ENCODE measurements at places on chromosomes 2 and 18.
A peak's percentile ranks its signal among the peaks of the same experiment; 100 is the strongest.

GRCh38 chr2:127695491-127696472, 5.5 kb upstream of the SFT2D3 start:
- peak; percentile 46 for DNase-seq

- no peak for DNase-seq
Observed at GRCh38 chr2:51846796-51847195, 814.9 kb upstream of the NRXN1 start.

DNA sequence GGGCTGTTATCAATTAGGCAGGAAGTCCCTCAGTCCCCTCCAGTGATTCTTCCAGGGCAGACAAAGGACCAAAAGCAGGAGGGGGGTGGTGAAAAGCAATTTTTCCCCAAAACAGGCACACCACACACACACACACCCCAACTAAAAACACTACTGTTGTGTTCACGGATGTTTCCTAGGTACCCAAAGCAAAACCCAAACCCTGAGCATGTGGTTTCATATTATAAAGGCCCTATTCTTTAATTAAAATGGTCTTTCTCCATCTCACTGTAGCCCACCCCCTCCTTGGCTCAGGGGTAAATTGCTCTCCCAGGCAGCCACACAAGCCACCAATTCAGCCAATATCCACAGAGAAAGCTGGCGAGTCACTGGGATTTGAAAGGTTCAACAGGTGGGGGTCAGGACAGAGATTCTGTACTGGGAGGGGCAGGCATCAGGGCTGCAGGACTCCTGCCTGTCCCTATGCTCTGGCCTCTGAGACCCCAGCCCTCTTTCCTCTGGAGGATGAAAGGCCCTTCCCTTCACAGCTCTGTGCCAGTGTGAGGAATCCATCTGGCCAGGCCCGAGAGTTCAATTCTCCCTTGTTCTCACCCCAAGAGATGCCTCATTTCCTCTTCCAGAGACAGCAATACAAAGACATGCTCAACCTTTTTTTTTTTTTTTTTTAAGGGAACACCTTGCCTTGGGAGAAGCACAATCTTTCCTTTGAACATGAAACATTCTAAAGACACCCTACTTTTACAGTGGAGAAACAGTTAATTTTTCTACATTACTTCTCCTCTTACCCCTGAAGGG, 43.6 kb downstream of the SPRED2 start:
- DNase-seq: no peak

GRCh38 chr18:45567123-45567522, 48.2 kb upstream of the SLC14A2 start:
- no peak for DNase-seq

DNA sequence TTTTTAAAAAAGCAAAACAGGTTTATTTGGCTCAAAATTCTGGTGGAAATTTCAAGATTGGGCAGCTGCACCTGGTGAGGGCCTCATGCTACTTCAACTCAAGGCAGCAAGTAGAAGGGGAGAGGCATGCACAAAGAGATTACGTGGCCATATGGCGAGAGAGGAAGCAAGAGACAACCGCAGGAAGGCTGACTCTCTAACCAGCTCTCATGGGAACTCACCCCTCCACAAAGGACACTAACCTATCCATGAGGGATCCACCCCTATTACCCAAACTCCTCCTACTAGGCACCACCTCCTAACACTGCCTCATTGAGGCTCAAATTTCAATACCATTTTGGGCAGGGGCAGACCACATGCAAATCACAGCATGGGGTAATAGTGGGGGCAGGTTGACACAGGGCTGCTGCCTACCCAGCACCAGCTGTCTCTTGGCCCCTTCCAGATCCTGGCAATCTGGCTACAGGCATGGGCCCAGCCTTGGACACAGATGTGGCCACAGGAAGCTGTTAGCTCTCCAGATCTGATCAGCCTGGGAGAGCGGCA, 2.0 kb upstream of the CAPN10 start:
- peak; percentile 29 for DNase-seq

DNA sequence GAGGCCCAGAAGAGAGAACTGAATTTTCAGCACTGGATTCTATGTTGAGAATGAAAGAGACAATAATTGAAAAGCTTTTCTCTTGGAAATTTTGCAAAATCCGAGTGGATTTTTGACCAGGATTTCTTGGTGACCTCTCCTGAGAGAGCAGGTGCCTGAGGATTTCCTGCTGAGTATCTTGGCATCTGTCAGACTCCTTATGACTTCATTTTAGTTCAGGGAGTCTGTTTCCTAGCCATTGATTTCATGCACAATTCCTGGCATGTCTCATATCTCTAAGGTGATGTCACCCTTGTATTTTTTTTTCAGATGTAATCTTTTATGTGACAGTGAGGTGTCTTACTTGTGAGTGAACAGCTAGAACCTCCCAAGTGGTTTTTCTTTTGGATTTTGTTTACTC, 195.9 kb downstream of the NEDD4L start:
- DNase-seq: peak; percentile 68

DNA sequence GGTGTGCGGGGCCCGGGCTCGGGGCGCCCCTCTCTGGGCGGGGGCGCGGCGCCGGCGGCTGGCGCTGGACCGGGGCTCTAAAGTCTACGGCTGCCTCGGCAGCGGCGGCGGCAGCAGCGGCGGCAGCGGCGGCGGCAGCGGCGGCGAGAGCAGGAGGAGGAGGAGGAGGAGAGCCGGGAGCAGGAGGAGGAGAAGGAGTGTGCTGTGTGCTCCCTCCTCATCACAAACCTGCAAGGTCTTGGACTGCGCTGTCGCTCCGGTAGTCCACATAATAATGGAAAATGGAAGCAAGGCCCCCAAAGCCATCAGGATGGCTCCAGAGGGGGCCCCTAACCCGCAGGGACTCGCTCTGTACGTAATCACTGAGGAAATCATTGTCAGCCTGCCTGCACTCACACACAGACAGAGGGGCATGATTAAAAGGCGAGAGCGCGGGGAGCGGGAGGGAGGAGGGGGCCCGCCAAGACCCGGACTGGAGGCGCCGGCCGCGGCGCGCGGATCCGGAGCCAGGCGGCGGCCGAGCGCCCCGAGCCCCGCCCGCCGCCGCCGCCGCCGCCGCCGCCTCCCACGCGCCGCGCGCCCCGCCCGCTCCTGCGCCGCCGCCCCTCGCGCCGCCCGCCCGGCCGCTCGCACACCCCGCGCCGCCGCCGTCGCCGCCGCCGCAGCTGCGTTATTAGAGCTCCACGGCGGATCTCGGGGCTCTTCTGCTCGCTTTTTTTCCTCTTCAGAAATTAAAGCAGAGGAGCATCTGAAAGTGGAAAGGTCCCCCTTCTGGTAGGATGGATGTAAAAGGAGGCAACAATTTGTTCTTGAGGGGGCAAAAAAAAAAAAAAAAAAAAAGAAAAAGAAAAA, at the start of gene ZNF521:
ZNF521 (minus strand) TSS at position 390 of the 852 bp plus-strand sequence. CDS start 1,220 bp downstream, outside the sequence.
- DNase-seq: peak; percentile 80

DNA sequence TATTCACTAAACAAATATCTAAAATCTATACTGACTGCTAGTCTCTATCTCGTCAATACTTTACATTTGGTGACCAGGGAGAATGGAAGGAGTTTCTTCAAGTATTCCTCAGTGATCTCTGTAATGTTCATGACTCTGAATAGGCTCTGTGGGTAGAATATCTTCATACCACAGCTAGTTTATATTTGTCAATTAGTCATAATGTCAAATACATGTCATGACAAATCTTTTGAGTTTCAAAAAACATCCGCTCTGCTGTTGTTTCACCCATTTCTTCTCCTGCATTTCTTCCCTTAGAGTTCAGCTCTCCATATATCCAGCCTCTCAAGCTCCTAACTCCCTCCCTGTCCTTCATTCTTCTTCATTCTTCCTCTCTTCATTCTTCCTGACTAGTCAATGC, 206.5 kb upstream of the FANCL start:
- peak; percentile 0 for DNase-seq

DNA sequence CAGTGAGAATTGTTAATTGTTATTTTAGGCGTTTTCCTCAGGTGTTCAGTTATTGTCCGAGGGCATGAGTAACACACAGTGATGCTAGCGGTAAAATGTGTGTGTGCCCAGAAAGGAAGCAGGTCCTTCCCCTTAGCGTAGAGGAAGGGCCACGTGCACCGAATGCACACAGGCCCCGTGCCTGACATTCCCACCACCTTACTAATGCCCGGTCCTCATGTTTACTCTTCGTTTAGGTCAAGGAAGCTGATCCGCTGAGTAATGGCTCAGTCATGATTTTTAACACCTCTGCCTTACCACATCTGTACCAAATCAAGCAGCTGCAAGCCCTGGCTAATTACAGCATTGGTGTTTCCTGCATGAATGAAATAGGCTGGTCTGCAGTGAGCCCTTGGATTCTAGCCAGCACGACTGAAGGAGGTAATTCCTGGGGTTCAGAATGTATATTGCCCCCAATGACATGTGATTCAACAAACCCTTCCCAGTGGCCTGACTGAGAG, 76.7 kb downstream of the MERTK start:
- peak; percentile 97 for DNase-seq

GRCh38 chr2:172021955-172022354, 22.2 kb downstream of the METAP1D start:
- DNase-seq: peak; percentile 66

DNA sequence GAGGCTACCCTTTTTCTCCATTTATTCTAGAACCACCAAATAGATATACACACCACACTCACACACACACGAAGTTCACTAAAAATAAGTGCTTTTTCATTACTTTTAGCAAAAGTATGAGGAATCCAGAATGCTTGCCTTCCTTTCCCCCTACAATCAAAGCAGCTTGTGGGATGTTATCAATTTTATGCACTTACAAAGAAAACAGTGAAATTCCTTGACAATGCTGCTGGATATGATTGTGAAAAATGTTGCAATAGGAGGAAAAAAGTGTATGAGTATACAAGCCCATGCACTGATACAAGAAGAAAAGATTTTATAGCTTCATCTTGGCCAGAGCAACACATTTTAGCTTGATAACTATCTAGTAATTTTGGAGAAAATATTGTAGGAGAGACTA, 269.2 kb downstream of the XIRP2 start:
- no peak for DNase-seq

- peak; percentile 32 for DNase-seq
Observed at GRCh38 chr18:10265560-10266333, 188.7 kb upstream of the APCDD1 start.

DNA sequence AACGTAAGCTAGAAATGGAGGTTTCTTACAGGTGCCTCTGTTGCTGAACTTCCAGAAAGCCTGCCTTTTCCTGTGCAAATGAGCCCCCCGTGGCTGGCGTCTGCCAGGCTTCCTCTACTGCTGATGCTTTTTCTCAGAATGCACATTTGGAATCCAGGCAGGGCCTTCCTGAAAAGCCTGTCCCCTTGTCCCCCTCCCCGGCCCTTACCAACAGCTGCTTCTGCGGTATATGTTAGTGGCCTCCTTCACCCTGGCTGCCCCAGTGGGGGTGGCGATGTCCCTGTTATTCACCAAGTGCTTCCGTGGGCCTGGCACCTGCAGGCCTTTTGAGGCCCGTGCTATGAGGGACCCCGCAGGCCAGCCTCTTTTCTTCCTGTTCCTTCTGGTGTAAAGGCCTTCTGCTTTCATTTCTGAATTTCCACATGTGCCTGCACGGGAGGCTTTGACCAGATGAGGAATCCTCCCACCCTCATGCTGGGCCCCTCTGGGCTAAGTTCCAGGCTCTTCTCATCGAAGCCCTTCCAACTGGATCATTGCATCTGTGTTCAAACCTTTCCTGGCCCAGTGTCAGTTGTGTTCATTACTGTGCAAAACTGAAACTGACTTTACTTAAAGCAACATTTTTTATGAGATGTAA, 10.4 kb downstream of the CNDP2 start:
- DNase-seq: no peak

DNA sequence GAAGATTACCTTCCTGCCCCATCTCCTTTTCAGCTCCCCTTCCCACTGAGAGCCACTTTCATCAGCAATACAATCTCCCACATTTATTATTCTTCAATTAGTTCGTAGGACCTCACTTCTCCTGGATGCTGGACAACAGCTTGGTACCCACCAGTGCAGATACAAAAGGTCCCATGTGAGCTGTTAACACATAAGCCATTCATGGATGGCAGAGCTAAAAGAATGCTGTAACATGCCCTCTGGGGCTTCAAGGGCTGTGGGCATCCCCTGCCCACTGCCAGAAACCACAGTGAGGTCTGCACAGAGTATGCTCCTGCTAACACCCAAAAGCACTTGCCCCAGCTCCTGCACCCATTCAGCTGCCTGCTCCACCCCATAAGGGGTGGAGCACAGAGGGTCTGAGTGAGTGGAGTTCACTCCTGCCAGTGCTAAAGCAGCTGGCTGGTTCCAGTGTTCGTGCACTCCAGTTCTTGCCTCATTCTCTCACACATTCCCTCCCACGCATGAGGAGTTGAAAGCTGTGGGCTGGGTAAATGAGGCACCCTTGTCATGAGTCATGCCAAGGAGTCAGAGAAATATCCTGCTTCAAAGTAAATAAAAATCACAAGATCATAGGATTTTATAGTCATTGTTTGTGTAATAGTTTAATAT, 305.9 kb upstream of the TMEFF2 start:
- DNase-seq: peak; percentile 82

DNA sequence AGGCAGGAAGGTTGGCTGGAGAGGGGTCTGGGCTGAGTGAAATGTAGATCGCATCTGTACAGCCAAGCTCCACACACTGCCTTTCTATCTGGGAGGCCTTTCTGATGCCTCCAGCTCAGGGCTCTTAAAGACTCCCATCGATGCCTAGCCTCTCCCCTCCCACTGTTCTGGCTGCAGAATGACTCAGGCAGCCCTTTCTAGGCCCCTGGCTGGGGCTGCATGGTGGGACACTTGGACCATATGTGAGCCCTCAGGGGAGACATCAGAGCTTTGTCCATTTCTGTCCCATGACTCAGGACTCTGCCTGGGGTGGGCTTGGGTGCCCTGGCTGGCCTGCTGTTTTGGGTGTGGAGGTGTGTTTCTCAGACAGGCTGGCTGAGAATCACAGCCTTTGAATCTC, 101.3 kb downstream of the CELF4 start:
- peak; percentile 37 for DNase-seq

GRCh38 chr2:177989029-177989885, 83.3 kb downstream of the PDE11A start:
- DNase-seq: peak; percentile 54

DNA sequence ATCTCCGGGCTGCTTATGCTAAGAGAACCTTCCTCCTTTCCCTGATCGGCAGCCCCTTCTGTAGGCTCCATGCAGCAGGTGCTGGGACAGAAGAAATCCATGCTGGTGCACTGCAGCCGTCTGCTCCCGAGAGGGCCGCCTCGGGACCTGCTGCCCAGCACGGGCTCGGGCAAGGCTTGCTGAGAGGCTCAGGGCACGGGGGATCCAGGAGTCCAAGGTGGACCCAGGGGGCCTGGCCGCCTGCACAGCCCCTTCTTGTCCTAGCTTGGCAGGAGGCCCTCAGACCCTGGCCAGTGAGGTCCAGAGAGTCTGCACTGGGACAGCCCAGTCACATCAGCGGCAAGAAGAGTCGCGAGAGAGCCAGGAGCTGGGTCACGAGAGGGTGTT, 13.3 kb upstream of the DUSP2 start:
- no peak for DNase-seq

- DNase-seq: peak; percentile 91
Observed at GRCh38 chr2:152762202-152762601, 43.8 kb downstream of the ARL6IP6 start.
